Effector memory CD8-positive, alpha-beta T cell (primary cell): ENCODE measurements at places on chromosomes 11 and 22.

GRCh38 chr22:21933910-21934309, 18.7 kb downstream of the PPM1F start:
- H3K27me3 ChIP-seq, result no peaks in the 10 kb centered on the region
- H3K4me3 ChIP-seq, result no peak overlapping the region
- H3K4me1 ChIP-seq, result peaks cover 16% of the 10 kb centered on the region
- peaks cover 22% of the 10 kb centered on the region for H3K36me3 ChIP-seq
- DNase-seq, result no peak
- H3K27ac ChIP-seq, result no peak overlapping the region

DNA sequence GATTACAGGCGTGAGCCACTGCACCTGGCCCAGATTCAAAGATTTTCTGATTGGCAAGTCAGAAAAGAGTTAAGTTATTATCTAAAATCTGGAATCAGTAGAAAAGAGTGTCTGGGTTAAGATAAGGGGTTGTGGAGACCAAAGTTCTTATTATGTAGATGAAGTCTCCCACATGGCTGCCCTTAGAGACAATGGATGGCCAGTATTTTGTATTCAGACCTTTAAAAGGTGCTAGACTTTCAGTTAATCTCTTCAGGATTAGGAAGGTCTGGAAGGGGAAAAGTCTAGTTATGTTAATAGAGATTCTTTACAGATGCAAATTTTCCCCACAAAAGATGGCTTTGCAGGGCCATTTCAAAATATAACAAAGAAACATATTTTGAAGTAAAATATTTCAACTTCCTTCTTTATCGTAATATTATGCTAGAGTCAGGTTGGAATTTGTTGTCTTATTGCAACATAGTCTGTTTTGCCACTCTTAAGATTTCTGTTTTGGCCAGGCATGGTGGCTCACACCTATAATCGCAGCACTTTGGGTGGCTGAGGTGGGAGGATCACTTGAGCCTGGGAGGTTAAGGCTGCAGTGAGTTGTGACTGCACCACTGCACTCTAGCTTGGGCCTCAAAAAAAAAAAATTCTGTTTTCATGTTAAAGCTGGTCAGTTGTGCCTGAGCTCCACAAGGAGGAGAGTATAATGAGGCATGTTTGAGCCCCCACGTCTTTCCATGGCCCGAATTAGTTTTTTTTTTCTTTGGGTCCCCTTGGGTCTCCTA, 14.0 kb downstream of the GRAMD1B start:
- no peak overlapping the region for H3K4me3 ChIP-seq
- no peak overlapping the region for H3K27ac ChIP-seq
- no peak for DNase-seq
- no peaks in the 10 kb centered on the region for H3K27me3 ChIP-seq
- no peaks in the 10 kb centered on the region for H3K4me1 ChIP-seq
- peaks cover 6% of the 10 kb centered on the region for H3K36me3 ChIP-seq

GRCh38 chr11:101442171-101442570, 141.6 kb downstream of the TRPC6 start:
- H3K27ac ChIP-seq, result no peak overlapping the region
- DNase-seq, result no peak
- H3K36me3 ChIP-seq, result peaks cover 3% of the 10 kb centered on the region
- no peaks in the 10 kb centered on the region for H3K27me3 ChIP-seq

GRCh38 chr11:100632941-100633452, 54.1 kb upstream of the ARHGAP42 start:
- H3K4me3 ChIP-seq, result no peak overlapping the region
- no peak overlapping the region for H3K27ac ChIP-seq
- no peaks in the 10 kb centered on the region for H3K27me3 ChIP-seq

DNA sequence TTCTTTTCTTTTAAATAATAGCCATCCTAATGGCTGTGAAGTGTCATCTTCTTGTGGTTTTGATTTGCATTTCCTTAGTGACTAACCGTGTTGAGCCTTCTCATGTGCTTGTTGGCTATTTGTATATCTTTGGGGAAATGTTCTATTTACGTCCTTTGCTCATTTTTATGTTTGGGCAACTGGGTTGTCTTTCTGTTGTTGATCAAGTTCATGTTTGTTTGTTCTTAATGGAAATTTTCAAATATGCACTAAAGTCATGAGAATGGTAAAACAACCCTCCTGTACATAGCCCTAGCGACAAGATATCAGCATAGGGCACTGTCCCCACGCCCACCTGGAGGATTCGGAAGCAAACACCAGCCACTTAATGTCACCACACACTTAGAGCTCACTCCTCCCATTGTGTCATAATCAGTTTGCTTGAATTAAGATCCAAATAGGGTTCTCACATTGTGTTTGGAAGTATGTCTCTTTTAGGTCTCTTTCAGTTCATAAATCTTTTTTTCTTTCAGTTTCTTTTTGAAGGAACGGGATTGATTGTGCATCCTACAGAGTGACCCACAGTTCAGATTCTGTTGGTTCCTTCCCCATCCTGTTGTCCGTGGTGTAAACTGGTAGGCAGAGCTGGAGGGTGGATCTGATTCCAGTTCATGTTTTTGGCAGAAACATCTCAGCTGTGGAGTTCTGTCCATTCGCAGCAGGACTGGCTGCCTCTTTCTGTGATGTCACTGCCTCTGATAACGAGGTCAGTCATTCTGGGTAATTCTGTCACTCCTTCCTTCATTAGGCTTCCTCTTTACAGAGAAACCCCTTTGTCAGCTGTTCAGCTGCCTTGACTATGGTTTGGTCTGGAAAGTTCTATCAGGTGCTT, 26.4 kb upstream of the ADORA2A start:
- peaks cover 27% of the 10 kb centered on the region for H3K4me1 ChIP-seq
- H3K27ac ChIP-seq, result peak overlapping the region; percentile 91
- peaks cover 8% of the 10 kb centered on the region for H3K36me3 ChIP-seq
- no peaks in the 10 kb centered on the region for H3K27me3 ChIP-seq

- no peak overlapping the region for H3K27ac ChIP-seq
- H3K27me3 ChIP-seq, result no peaks in the 10 kb centered on the region
- DNase-seq, result no peak
- no peak overlapping the region for H3K4me3 ChIP-seq
- H3K4me1 ChIP-seq, result no peaks in the 10 kb centered on the region
Observed at GRCh38 chr11:30868626-30869081, 282.5 kb upstream of the MPPED2 start.

GRCh38 chr11:134226806-134227325, 2.4 kb downstream of the VPS26B start:
- peak overlapping the region; percentile 93 for H3K4me3 ChIP-seq
- H3K27ac ChIP-seq, result no peak overlapping the region
- H3K4me1 ChIP-seq, result peaks cover 65% of the 10 kb centered on the region
- no peak for DNase-seq

DNA sequence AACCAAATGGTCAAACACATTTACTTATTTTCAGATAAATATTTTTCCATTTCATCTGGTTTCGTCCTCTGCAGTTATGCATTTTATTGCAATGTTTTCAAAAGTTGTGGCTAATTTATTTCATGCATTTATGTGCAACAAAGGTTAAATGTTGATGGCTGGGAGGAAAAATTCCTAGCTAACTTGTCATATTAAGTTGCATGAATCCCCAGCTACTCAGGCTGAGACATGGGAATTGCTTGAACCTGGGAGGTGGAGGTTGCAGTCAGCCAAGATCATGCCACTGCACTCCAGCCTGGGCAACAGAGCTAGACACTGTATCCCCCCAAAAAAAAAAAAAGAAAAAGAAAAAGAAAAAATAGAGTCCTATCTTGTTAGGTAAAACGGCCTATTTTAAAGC, 1862.4 kb upstream of the RAG2 start:
- no peak for DNase-seq
- H3K4me1 ChIP-seq, result no peaks in the 10 kb centered on the region
- no peak overlapping the region for H3K4me3 ChIP-seq
- H3K27me3 ChIP-seq, result no peaks in the 10 kb centered on the region
